CD4-positive, alpha-beta T cell treated with Interleukin-6 at 100 ng/mL for 8 hours (primary cell): ENCODE measurements at places on chromosomes 7 and 10.

- DNase-seq: no peak
Observed at GRCh38 chr10:77548157-77548556, 89.5 kb downstream of the KCNMA1 start.

DNA sequence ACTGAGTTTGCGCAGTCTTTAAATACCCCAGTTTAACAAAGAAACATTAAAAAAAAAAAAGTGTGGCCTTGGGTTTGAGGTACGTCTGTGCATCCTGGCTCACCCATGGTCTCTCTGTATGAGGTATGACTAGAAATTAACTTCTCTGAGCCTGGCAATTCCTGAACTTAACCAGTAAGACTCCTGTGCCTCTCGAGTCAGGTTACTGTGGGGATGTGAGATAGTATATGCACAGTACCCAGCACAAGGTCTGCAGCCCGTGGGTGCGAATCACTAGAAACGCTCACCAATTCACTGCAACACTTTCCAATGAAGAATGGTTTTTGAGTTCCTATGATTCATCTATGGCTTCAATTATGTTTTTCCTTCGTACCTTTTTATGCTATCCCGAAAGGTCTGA lies 149.9 kb downstream of the SFMBT2 start:
- no peak for DNase-seq

GRCh38 chr7:3482147-3482921 lies 181.3 kb downstream of the SDK1 start:
- no peak for DNase-seq

- no peak for DNase-seq
Observed at GRCh38 chr7:149717481-149717880, 55.9 kb downstream of the ZNF467 start.

GRCh38 chr10:49115796-49116508 lies 630 bp upstream of the VSTM4 start:
- DNase-seq: no peak

DNA sequence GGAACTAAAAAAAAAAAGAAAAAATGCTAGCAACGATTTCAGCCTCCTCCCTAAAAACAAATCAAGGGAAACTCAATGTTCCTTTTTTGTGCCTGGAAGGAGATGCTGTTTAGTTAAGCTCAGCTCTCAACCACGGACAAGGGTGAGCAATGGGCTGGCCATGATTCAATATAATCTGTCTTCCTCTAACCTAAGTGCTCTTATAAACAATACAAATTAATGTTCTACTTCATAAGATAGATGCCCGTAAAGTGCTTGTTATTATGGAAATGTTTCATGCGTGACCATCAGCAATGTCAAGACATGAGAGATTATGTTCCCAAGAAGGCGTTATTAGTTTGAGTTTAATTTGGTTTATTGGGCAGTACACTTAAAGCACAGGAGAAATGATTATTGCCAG lies 320.3 kb downstream of the SFMBT2 start:
- no peak for DNase-seq

- no peak for DNase-seq
Observed at GRCh38 chr10:10869592-10869991, 148.1 kb upstream of the CELF2 start.

DNA sequence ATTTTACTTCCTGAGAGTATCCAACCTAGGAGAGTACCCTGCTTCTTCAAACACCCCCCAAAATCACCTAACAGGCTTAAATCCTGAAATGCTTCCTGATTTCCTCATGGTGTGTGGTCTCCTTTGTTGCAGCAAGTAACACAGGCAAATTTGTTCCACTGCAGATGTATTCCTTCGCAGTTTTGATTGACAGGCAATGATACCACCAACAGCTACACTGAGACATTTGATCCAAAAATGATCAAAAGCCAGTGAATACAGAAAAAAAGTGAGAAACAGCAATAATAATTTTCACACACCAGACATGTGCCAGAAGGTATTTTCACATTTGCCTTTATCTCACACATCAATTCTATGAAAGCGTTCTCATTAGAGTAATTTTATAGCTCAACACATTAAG lies 95.9 kb downstream of the HERPUD2 start:
- no peak for DNase-seq

GRCh38 chr10:60270426-60270825 lies 119.2 kb downstream of the ANK3 start:
- no peak for DNase-seq
